ENCODE measurements at places on chromosomes 7 and 10.

GRCh38 chr7:40658729-40659128, 523.9 kb downstream of the SUGCT start:
- DNase-seq: no peak

- no peak for DNase-seq
Observed at GRCh38 chr10:32189400-32190084, 133.3 kb upstream of the KIF5B start.

- no peak for DNase-seq
Observed at GRCh38 chr7:50069613-50070012, 23.4 kb downstream of the ZPBP start.

DNA sequence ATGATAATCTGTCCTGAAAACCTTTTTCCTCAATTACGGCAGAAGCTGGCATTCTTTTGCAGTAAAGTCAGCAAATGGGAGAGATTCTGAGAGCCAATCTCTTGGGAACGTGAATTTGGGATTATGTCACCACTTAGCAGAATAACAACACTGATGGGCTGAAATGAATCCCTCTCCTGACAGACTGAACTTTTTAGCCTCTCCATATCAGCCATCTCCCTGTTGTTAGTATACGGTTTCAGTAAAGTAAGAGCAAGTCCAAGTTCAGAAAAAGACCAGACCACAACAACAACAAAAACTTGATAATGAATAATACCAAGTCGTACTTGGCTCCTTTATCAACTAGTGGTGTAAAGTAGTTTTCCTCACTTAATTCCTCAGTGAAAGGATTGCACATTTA, 1048.8 kb downstream of the GATA3 start:
- no peak for DNase-seq

GRCh38 chr7:3438352-3438751, 137.3 kb downstream of the SDK1 start:
- DNase-seq: no peak

DNA sequence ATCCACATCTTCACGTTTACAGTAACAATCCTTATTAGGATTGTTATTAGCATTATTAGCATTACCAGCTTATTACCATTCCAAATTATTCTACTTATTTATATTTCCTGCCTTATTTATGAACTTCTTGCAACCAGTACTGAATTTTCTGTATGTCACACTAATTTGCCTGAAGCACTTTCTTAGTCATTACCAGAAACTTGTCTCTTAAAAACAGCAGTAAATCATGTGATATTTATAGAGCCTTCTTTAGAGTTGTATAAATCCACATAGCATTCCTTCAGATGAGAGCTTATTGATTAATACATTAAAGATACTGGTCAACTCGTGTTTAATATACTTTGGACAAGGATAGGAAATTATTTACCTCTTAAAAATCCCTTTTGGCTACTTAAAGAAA, 618.6 kb downstream of the SUGCT start:
- DNase-seq: no peak

DNA sequence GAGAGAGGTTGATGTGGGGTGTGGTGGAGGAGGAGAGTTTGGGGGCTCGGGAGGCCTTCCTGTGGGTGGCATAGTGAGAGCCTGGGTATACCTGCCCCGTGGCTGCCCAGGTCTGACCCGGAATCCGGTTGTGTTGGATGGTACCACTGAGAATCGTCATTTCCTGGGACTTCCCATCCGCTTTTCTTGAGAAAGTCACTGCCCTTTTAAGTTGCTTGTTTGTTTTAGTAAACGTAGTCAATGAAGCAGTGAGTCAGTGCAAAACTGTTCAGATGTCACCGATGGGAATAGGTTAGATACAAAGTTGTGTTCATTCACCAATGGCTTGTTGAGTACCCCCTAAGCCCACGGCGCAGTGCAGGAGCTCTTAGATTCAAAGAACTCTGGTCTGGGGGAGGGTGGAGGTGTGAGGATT, 285.8 kb downstream of the CAMK1D start:
- DNase-seq: no peak

DNA sequence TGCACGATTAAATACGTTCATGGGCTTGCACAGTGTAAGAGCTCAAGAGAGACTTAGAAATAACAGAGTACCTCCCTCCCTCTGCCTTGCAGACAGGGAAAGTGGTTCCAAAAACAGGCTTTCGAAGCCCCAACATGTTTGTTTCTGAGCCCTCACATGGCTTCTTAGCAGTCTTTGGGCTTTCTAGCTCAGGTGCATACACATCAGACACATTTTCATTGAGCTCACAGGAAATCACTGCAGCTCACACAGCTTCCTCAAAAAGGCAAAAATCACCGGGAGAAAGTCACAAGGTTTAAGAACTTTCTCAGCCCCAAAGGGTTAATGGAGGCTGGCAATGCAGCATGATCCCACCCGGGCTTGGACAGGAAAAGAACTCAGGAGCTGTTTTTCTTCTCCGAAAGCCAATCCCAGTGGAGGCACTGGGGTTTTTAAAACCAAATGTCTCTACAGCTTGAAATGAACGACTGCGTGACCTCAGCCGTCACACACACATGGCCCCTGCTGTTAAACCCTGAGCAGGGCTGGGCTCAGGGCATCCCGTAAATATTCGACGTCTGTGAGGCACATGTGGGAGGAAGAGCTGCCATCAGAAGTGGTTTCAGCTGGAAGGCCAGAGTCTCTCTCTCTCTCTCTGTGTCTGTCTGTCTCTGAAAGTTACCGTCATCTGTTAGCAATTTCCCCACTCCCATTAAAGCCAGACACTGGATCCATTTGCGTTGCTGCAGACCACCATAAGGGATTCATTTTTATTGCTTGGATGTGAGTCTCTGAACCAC, 69.7 kb downstream of the CALML3 start:
- no peak for DNase-seq

DNA sequence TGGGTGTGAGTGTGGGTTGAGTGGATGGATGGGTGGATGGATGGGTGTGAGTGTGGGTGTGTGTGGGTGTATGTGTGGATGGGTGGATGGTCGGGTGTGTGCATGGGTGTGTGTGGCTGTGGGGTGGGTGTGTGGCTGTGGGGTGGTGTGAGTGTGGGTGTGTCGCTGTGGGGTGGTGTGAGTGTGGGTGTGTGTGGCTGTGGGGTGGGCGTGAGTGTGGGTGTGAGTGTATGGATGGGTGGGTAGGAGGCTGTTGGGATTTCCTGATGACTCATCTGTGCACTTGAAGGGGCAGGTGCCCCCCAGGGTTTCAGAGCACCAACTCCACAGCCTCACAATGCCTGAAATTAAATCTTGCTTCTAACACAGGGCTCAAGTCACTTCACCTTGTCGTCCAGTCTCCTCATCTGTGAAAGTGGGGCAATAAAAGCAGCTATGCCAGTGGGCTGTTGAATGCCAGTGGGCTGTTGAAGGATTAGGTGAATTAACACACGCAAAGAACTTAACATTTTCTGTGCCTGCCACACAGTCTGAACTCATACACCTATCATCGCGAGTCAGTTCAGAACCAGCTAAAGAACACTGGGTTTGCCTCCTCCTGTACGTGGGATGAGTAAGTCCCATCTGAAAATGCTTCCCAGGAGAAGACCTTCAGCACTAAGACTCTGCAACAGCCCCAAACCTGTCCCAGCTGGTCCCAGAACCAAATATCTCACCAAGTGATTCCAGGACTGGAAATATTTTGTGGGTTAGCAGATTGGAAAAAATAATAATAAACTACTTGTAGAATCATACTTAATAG, 32.0 kb downstream of the SFMBT2 start:
- no peak for DNase-seq

GRCh38 chr10:114704679-114705078, 46.6 kb upstream of the ABLIM1 start:
- DNase-seq: no peak

GRCh38 chr10:80900661-80901060, 363.0 kb downstream of the SH2D4B start:
- DNase-seq: no peak

DNA sequence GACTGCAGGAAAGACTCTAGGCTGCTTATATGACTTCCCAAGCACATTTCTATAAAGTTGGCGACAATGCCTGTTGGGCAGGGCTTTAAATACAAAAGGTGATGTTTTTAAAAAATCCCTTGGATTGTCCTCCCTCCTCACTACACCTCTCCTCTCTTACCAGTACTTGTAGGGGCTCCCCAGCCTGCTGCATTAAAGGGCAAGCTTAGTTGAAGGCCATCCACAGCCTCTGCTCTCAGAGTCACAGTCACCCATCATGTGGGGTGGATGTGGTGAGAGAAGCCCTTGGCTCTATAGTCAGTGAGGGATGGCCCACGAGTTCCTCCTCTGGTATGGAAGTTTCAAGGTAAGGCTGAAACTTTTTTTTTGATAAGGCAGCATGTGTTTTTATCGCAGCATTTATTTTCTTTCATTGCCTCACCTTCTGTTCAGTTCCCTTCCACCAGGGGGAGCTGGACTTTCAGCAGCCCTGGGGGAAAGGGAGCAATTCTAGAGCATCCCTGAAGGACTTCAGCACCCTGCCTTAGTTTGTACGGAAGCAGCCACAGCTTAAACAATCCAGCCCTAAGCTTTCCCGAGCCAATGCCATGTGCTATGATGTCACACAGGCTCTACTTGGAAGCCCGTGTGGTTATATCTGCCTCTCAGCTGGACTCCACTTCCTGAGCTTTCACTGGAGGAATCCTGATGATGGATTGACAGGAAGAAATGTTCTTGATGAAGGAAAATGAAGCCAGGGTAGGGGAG, 131.9 kb downstream of the CALCR start:
- DNase-seq: no peak

DNA sequence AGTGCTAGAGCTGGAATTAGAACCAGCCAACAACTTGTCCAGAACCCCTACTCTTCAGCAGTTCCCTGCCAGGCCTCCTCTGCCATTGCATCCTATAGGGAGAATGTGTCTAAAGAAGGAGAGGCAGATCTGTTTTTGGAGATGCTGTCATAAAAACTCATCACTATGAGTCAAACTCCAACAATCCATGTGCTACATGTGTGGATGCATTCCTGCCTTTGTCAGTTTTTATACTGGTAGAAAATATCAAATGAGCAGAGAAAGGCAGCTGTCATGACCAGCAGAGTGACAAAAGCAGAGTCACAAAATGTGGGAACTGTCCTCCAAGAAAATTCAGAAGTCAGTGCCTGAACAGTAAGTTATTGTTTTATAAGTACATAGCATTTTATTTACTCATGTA, 93.0 kb downstream of the ABLIM1 start:
- no peak for DNase-seq

GRCh38 chr7:116585392-116585791, 60.6 kb downstream of the CAV1 start:
- DNase-seq: no peak

DNA sequence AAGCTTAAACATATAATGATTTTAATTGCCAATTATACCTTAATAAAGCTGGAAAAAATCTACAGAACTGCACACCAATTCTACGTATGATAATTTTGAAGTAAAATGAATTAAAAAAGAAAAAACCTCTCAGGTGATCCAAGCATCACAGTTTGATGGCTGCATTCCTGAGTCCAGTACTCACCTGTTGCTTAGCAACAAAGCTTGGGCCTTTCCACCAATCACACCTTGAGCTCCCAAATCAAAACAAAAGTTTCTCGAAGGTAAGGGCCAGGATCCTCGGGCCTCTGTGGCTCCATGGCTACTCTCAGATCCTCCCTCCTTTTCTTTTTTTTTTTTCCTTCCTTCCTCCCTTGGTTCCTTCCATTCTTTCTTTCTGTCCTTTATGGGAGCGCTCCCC, 137.2 kb upstream of the PCBD1 start:
- no peak for DNase-seq

GRCh38 chr7:93053949-93054943, 63.5 kb downstream of the SAMD9 start:
- DNase-seq: no peak

GRCh38 chr7:108245523-108246226, 115.5 kb upstream of the LAMB4 start:
- no peak for DNase-seq

- no peak for DNase-seq
Observed at GRCh38 chr7:50473531-50473930, 23.4 kb upstream of the FIGNL1 start.

DNA sequence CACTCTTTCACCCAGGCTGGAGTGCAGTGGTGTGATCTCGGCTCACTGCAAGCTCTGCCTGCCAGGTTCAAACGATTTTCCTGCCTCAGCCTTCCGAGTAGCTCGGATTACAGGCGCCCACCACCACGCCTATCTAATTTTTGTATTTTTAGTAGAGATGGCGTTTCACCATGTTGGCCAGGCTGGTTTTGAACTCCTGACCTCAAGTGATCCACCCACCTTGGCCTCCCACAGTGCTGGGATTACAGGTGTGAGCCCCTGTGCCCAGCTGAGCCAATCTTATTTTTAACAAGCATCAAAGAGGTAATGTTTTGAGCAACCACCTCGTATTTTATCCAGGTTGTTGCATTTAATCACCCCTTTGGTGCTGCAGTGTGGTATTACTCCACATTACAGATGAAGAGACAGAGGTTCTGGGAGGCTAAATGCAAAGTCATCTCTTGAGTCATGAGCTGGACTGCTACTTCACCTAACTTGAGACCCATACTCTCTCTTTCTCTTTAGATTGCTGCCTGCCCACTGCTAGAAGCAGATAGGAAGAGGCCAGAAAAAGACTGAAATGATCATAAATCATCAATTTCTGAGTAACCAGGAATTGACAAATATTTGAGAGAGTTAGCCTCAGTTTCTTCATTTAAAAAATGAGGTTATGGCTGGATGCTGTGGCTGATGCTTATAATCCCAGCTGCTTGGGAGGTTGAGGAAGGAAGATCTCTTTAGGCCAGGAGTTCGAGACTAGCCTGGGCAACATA, 116.2 kb downstream of the CAMK1D start:
- no peak for DNase-seq
